Cardiac atrium fibroblast (primary cell): ENCODE measurements at places on chromosomes 1 and 21. TPM values are rescaled to one million over a fixed set of nuclear protein-coding genes. Genes with fewer than 3 reads are reported as not detected.

PPIE gene
- total RNA-seq: 33.2 and 39.0 TPM in 2 replicates

ADGRL4 gene
- 18.4 and 27.2 TPM in 2 replicates for total RNA-seq

DCDC2B gene
- total RNA-seq: not detected in 2 replicates

GPR37L1 gene
- total RNA-seq: under 0.01 TPM in 1 of 2 replicates, not detected in the other

SIM2 gene
- total RNA-seq: not detected in 2 replicates

DNAJC28 gene
- 0.72 and 0.81 TPM in 2 replicates for total RNA-seq

GATAD2B gene
- total RNA-seq: 2.3 and 4.4 TPM in 2 replicates

TIE1 gene
- total RNA-seq: 3.8 and 11.7 TPM in 2 replicates

ASAP3 gene
- 37.7 and 41.9 TPM in 2 replicates for total RNA-seq

CHODL gene
- not detected in 2 replicates for total RNA-seq

LCE3E gene
- total RNA-seq: not detected in 2 replicates

NRAS gene
- 43.7 and 47.1 TPM in 2 replicates for total RNA-seq

AMY1B gene
- total RNA-seq: not detected in 2 replicates

CFAP45 gene
- not detected in 2 replicates for total RNA-seq

CNN3 gene
- total RNA-seq: 273 and 286 TPM in 2 replicates

KLF17 gene
- total RNA-seq: under 0.01 and 0.16 TPM in 2 replicates

CFAP57 gene
- under 0.01 and 1.4 TPM in 2 replicates for total RNA-seq
